ENCODE measurements at places on chromosomes 3 and 15. TPM values are rescaled to one million over a fixed set of nuclear protein-coding genes. Genes with fewer than 3 reads are reported as not detected.

Gene EXD1
- total RNA-seq, result under 0.01 TPM

Gene RUVBL1
- total RNA-seq, result 37.6 TPM

Gene SPTBN5
- total RNA-seq, result 2.7 TPM

Gene HIGD2B
- total RNA-seq, result not detected

Gene TMEM40
- not detected for total RNA-seq

Gene EPHB3
- total RNA-seq, result 0.13 TPM

Gene IQCH
- total RNA-seq, result 1.0 TPM

Gene BUB1B
- total RNA-seq, result 20.2 TPM

Gene DLL4
- 76.5 TPM for total RNA-seq

Gene PRR20G
- total RNA-seq, result not detected

Gene SPSB4
- total RNA-seq, result under 0.01 TPM

Gene GP5
- total RNA-seq, result 0.13 TPM

Gene ZMAT3
- total RNA-seq, result 17.1 TPM

Gene CLRN1
- not detected for total RNA-seq

Gene PIK3CA
- total RNA-seq, result 20.8 TPM

Gene IL12A
- total RNA-seq, result not detected

All from dermis microvascular lymphatic vessel endothelial cell (primary cell).